ENCODE measurements at places on chromosomes 1 and 21. TPM values are rescaled to one million over a fixed set of nuclear protein-coding genes. Genes with fewer than 3 reads are reported as not detected.

LCE1E gene
- not detected for total RNA-seq

APCS gene
- not detected for total RNA-seq

TRAF3IP3 gene
- total RNA-seq: 1.3 TPM

PERM1 gene
- total RNA-seq: 85.5 TPM

GJA8 gene
- total RNA-seq: not detected

UCHL5 gene
- total RNA-seq: 28.1 TPM

KLF17 gene
- total RNA-seq: not detected

SPRR3 gene
- not detected for total RNA-seq

OR2L2 gene
- total RNA-seq: not detected

BRWD1 gene
- total RNA-seq: 32.0 TPM
